ENCODE measurements at places on chromosomes 5 and 9. TPM values are rescaled to one million over a fixed set of nuclear protein-coding genes. Genes with fewer than 3 reads are reported as not detected.

The CCDC152 gene
- under 0.01 TPM for total RNA-seq

The DAB2 gene
- total RNA-seq: 94.8 TPM

GRCh38 chr5:16260000-16260399 lies 80.4 kb upstream of the MARCHF11 start:
- DNase-seq: no peak

DNA sequence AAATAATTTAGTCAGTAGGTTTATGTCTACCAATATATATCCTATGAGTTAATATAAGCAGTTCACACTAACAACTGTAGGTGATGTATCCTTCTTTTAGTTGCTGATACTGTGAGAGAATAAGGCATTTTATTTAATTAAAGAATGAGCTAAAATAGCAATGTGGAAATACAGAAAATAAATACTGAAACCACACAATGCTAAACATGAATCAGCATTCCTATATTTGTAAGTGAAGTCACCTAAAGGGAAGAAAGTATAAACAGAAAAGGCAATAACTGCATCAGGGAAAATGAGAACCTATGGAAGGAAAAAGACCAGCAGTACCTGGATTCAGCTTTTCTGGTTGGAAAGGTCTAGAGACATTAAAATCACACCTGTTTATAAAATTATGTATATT lies 336.0 kb downstream of the PDE4D start:
- DNase-seq: no peak

- peak; percentile 25 for DNase-seq
Observed at GRCh38 chr9:100352201-100352726, 478 bp downstream of the TEX10 start.

- DNase-seq: no peak
Observed at GRCh38 chr5:176405656-176406435, 10.5 kb downstream of the CLTB start.

DNA sequence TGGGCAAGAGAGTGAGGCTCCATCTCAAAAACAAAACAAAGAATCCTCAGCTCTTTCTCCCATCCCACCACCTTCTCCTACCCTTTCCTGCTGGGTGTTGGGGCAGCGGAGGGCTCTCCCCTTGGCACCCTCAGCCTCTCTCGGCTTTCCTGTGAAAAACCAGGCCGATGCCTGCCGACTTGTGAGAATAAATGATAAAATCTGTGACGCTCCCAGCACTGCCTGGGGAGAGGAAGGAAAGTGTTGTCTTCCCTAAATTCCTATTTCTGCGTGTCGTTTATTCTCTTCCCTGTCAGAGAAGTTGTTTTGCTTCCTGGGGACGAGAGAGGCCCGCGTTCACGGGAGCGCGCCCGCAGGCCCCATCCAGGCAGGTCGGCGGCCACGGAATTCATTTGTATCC lies 19.7 kb downstream of the NEK6 start:
- no peak for DNase-seq

GRCh38 chr9:95820074-95820473 lies 55.4 kb upstream of the ERCC6L2 start:
- no peak for DNase-seq

- no peak for DNase-seq
Observed at GRCh38 chr5:14687023-14687665, 22.6 kb downstream of the OTULIN start.

- DNase-seq: no peak
Observed at GRCh38 chr5:140796718-140797095, 2.1 kb downstream of the PCDHA2 start.

All from lung microvascular endothelial cell (primary cell).